Activated CD8-positive, alpha-beta T cell treated with anti-CD3 and anti-CD28 coated beads for 36 hours (primary cell): ENCODE measurements at places on chromosomes 3 and 15. TPM values are rescaled to one million over a fixed set of nuclear protein-coding genes. Genes with fewer than 3 reads are reported as not detected.

EBLN2 gene
- total RNA-seq, result 5.0 TPM

GP9 gene
- total RNA-seq, result not detected

DNA sequence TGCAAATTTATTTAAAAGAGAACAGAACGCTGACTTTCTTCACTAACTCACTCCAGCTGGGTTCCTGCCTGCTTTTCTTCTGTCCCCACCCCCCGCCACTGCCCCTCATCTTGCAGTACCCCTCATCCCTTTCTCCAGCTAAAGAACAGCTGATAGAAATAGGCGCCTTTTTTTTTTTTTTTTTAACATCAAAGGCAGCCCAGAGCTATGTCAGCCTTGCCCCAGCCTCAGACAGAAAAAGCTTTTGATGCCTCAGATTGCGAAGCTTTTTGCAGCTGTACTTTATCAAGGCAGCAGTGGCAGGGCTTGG is 1.8 kb downstream of the CADPS start:
- H3K4me3 ChIP-seq, result no peak overlapping the region
- peaks cover 3% of the 10 kb centered on the region for H3K36me3 ChIP-seq
- peaks cover 43% of the 10 kb centered on the region for H3K27me3 ChIP-seq
- H3K27ac ChIP-seq, result no peak overlapping the region
- no peaks in the 10 kb centered on the region for H3K4me1 ChIP-seq

- DNase-seq, result no peak
- H3K27me3 ChIP-seq, result no peaks in the 10 kb centered on the region
- no peaks in the 10 kb centered on the region for H3K36me3 ChIP-seq
- no peak overlapping the region for H3K4me3 ChIP-seq
Measured at GRCh38 chr15:80480909-80481308, 76.7 kb downstream of the ARNT2 start.

DNA sequence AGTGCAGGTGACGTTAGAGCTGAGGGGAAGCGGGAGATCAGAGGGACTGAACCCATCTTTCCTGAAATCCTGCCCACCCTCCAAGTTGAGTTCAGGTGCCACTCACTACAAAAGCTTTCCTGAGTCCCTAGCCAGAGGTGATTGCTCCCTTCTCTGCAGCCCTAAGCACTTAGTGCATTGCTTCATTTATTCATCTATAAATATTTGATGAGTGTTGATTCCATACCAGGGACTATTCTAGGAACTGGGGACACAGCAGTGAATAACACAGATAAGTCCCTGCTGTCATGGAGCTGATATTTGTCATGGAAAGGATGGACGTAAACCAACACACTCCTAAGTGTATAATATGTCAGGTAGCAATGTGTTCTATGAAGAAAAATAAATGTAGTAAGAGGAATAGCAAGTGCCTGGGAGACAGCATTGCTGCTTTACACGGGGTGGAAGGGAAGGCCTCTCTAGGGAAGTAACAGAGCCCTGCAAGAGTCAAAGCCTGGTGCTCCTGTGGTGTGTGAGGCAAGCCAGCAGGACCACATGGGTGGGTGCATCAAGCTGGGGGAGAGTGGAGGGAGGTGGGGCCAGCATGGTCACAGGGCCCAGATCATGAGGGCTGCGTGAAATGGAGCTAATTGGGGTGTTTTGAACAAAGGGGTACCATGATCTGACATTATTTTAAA is 18.6 kb downstream of the ALPK3 start:
- no peak overlapping the region for H3K4me3 ChIP-seq
- H3K36me3 ChIP-seq, result no peaks in the 10 kb centered on the region
- H3K27me3 ChIP-seq, result no peaks in the 10 kb centered on the region
- no peak for DNase-seq
- no peaks in the 10 kb centered on the region for H3K4me1 ChIP-seq

DNA sequence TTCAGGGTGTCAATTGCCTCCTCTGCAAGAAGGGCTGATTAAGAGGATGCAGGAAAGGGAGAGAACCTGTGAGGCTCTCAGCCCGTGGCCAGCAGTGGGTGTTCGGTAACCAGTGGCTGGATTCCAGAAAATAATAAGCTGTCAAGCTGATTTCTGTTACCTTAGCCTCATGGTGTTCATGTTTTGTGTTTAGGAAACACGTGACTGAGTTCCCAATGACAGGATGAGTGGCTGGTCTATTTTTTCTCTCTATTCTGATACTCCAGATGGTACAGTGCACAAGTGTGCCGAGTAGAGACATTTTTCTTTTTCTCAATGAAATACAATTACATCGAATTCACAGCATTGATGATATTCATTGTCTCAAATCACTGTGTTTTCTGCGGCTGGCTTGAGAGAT is 43.6 kb downstream of the EDEM1 start:
- H3K27me3 ChIP-seq, result no peaks in the 10 kb centered on the region
- no peak for DNase-seq
- H3K36me3 ChIP-seq, result no peaks in the 10 kb centered on the region
- no peak overlapping the region for H3K27ac ChIP-seq
- H3K4me1 ChIP-seq, result peaks cover 5% of the 10 kb centered on the region
- H3K4me3 ChIP-seq, result no peak overlapping the region

- no peaks in the 10 kb centered on the region for H3K4me1 ChIP-seq
- no peak overlapping the region for H3K4me3 ChIP-seq
- H3K36me3 ChIP-seq, result no peaks in the 10 kb centered on the region
- no peak for DNase-seq
- H3K27ac ChIP-seq, result no peak overlapping the region
Measured at GRCh38 chr3:132232231-132232792, 84.9 kb upstream of the ACP3 start.

GRCh38 chr15:35061825-35062737 is 23.0 kb downstream of the NANOGP8 start:
- no peak overlapping the region for H3K27ac ChIP-seq
- DNase-seq, result no peak
- H3K36me3 ChIP-seq, result no peaks in the 10 kb centered on the region

- no peak overlapping the region for H3K27ac ChIP-seq
- H3K4me3 ChIP-seq, result no peak overlapping the region
- H3K4me1 ChIP-seq, result peaks cover 20% of the 10 kb centered on the region
- peaks cover 2% of the 10 kb centered on the region for H3K27me3 ChIP-seq
Measured at GRCh38 chr15:91941871-91942658, 88.6 kb downstream of the SLCO3A1 start.
